D721Med (cell line): ENCODE measurements at places on chromosomes 7 and 10.

- DNase-seq, result no peak
These were observed 73.8 kb downstream of the RBM20 start for GRCh38 chr10:110717781-110718589.

DNA sequence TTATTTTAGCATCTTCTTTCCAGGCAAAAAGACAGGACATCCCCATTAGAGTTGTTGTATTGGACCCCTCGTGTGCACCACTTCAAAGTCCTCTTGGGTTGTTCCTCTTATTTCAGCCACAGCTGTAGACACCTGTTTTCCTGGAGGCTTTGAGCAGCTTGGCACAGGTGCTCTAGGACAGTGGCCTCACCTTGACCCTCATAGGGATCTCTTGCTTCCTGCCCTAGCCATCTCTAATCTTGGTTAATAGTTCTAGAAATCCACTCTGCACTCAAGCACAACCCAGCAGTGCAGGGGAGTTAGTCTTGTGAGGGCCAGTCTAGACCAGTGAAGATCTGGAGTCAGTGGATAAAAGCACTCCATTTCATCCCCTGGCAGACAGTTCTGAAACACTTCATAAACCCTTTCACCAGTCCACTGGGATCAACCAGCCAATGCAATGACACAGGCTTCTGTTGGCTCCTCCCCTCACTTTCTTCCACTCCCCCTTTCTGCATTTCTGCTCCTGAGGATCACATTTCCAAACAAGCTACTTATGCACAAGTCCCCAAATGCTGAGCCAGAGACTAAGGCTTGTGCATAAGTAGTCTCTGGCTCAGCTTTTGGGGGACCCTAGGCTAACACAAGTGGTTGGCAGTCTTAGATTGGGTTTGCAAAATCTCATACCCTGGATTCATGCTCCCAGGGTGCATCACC lies 131.5 kb upstream of the LAMB4 start:
- DNase-seq, result no peak

- no peak for DNase-seq
These were observed 25.9 kb downstream of the TBXAS1 start for GRCh38 chr7:139854803-139855497.

DNA sequence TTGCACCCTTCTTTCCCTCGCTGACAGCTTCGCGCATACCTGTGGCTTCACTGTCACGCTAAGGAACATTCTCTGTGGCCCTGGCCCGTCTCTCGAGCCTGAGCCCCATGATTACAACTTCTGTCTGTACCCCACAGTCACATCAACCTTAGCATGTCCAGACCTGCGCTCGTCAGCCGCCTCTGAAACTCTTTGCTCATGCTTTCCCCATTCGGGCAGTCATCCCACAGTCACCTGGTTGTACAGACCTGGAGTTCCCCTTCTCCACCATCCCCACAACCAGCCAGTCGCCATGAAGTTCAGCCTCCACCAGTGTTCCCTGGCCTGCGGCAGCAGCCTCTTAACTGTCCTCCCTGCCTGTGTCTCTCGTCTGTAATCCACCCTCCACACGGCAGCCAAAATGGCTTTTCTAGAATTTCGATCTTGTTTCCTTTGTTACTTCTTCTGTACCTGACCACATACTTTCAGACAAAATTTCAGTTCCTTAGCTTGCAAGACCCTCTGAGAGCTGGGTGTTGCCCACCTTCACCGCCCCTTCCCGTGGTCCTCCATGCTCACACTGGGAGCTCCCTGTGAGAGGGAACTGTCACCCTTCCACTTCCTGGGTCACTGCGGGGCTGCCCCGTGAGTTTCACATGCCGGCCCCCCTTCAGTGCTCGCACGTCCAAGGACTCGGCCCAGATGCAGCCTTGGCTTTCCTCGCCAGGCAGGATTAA lies 229.2 kb downstream of the CELF2 start:
- no peak for DNase-seq

GRCh38 chr7:112556633-112557032 lies 75.8 kb downstream of the LSMEM1 start:
- no peak for DNase-seq

- no peak for DNase-seq
These were observed 286.9 kb downstream of the KCNMA1 start for GRCh38 chr10:77350711-77351119.

- DNase-seq, result no peak
These were observed 412.1 kb upstream of the CELF2 start for GRCh38 chr10:10605551-10606081.

GRCh38 chr10:128896116-128896795 lies 570.8 kb upstream of the MGMT start:
- no peak for DNase-seq
